Muscle of leg (tissue), 16 donors: ENCODE measurements at places on chromosomes 11 and 22. TPM values are rescaled to one million over a fixed set of nuclear protein-coding genes. Genes with fewer than 3 reads are reported as not detected.

DNA sequence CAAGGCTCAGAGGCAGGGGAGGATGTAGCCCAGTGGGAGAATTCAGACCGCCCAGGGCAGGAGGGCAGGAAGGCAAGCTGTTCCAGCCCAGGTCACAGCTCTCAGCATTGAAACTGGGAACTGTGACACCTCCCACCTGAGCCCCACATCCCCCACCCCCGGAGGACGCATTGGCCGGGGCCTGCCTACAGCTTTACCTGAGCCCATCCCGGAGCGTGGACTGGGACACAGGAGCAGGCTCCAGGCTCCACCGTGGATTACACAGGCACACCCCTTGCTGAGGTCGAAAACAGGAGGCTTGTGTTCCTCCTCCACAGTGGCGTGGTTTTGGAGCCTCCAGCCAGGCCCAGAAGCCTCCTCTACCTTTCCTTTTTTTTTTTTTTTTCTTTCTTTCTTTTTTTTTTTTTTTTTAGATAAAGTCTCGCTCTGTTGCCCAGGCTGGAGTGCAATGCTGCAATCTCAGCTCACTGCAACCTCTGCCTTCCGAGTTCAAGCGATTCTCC, 9.1 kb upstream of the PGA3 start:
- no peak for DNase-seq
- peaks cover 6% of the 10 kb centered on the region for H3K27me3 ChIP-seq
- no peaks in the 10 kb centered on the region for H3K36me3 ChIP-seq

DNA sequence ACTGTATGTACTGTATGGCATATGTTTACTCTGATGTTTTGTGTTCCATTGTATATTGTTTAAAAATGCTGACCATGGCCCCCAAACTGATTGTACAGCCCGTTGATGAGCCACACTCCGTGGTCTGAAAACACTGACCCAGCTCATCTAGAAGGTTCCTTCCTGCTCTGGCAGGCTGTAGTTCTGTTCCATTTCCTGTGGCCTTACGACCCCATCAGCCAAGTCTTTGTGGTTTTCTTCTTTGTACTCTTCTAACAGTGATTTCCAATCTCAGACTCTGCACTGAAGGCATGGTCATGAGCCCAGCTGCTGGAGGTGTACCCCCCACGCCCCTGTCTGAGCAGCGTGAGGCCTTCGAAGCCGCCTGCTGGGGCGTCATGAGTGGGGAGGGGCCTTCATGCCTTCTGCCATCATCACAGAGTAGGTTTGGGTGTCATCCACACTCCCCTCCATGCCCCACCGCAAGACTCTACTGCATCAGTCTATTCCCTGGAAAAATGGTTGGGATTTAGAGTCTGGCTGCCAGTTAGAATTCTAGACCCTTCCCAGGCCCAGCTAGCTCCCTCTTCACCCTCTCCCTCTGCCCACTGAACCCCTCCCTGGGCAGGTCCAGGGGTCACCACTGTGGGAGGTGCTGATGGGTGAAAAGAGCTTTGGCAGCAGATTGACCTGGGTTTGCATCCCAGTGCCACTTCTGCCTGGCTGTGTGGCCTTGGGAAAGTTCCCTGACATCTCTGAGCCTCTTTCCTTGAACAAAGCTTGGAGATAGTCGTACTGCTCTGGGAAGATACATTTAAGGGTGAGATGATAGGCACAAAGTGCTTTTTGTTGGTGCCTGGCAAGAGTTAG, 11.3 kb upstream of the C11orf96 start:
- H3K27me3 ChIP-seq: no peaks in the 10 kb centered on the region
- H3K36me3 ChIP-seq: no peaks in the 10 kb centered on the region
- no peak overlapping the region for H3K27ac ChIP-seq

- H3K4me3 ChIP-seq: no peak overlapping the region
- no peaks in the 10 kb centered on the region for H3K4me1 ChIP-seq
- no peak for DNase-seq
- no peak overlapping the region for H3K27ac ChIP-seq
- peaks cover 4% of the 10 kb centered on the region for H3K27me3 ChIP-seq
Measured at GRCh38 chr22:49018601-49019000, 809.1 kb downstream of the BRD1 start.

DNA sequence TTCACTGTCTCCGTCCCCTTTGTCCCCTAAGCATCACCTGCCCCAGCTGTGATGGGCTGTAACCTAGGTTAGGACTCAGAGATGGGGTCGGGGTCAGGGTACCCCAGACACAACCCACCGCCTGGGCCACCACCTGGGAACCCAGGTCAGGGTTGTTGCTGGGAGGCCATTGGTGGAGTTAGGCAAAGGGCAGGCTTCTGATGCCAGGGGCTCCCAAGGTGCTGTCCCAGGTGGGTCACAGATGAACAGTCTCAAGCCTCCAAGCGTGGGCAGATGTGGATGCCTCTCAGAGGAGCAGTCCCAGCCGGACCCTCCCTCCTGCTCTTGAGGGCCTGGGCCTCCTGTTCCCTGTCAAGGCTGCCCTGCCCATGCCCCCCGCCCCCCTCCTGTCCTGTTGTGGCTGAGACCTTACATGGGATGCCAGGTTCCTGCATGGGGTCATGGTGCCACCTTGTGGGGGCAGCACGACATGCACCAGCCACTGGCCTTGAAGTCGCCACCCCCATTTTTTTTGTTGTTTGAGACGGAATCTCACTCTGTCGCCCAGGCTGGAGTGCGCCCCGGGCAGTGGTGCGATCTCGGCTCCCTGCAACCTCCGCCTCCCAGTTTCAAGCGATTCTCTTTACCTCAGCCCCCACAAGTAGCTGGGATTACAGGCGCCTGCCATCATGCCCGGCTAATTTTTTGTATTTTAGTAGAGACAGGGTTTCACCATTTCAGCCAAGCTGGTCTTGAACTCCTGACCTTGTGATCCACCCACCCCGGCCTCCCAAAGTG, 12.1 kb downstream of the GATD1 start:
- H3K27ac ChIP-seq: no peak overlapping the region
- H3K27me3 ChIP-seq: no peaks in the 10 kb centered on the region
- no peak for DNase-seq
- no peaks in the 10 kb centered on the region for H3K4me1 ChIP-seq

DNA sequence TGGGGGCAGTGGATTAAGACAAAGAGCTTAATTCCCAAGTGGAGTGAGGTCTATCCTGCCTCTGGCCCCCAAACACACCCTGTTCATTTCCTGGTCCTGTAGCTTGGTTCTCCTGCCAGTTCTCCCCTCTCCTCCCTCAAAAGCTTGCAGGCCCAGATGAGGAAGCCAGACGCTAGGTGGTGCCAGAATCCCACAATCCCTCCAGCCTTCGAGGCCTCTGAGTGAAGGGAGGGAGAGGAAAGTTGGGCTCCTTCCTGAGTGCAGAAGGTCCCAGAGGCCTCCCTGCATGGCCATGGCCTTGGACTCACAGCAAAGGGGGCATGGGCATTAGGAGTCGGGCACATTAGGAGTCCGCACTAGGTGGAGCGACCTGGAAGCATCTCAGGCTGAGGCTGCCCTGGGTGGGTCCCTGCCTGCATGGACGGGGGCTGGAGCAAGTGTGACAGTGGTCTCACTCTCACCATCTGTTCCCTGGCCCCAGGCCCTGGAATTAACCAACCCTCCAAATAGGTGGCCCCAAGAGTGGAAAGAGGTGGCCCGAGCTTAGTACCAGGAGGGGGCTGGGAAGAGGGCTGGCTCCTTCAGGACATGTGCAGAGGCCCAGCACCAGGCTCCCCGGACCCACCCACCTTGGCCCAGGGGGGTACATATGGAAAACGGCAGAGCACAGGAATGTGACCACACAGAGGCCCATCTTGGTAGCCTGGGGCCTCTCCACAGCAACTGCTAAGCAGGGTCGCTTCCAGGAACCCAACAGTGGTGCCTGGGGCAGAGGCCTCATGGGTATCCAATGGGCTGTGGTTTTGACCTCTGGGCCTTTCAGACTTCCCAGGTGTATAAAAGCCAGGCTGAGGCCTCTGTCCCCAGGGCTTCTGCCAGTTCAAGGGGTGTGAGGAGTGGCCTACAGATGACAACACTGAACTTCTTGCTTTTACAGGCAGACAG, 5.2 kb downstream of the FXYD2 start:
- H3K27ac ChIP-seq: no peak overlapping the region
- peaks cover under 1% of the 10 kb centered on the region for H3K27me3 ChIP-seq
- H3K4me3 ChIP-seq: no peak overlapping the region
- no peaks in the 10 kb centered on the region for H3K36me3 ChIP-seq
- peak; percentile 94 for DNase-seq

RFPL1 gene
- total RNA-seq: not detected

GPHA2 gene
- total RNA-seq: not detected

CCDC73 gene
- total RNA-seq: not detected
